ENCODE measurements at places on chromosomes 7 and 10. TPM values are rescaled to one million over a fixed set of nuclear protein-coding genes. Genes with fewer than 3 reads are reported as not detected.

GFRA1 gene
- 0.11 TPM for total RNA-seq

DNA sequence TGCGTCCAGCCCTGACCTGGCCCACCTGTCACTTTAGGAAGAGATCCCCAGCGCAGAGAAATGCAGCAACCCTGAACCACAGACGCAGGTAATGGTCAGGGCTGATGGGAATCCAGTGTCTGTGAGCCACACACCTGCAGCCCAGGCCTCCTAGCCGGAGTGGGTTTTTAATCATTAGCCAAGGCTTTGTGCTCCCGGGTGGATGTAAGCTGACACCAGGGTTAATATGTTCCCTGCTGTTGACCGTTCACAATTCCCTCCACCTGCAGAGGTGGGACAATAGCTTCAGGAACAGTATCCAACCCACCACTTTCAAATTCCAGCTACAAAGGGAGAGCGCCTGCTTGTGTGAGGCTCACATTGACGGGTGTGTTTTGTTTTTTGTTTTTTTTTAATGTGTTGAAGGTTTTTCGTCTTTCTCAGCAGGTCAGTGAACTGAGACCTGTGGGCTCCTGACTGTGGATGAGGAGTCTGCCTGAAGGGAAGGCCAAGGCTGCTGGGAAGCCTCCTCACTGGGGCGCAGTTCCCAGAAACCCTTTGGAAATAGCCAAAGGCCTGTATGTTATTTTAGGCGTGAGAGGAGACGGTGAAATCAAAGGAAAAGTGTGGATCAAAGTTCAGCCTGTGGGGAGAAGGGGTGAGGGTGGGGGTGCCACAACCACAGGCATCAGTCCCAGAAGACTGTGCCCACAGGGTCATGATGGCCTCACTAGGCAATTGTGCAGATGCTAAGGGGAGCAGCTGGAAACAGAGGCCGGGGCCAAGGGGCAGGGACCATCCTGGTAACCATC is 111.1 kb downstream of the TNS3 start:
- no peak for DNase-seq

GRCh38 chr7:45665172-45665571 is 91.0 kb downstream of the ADCY1 start:
- DNase-seq: no peak

DNA sequence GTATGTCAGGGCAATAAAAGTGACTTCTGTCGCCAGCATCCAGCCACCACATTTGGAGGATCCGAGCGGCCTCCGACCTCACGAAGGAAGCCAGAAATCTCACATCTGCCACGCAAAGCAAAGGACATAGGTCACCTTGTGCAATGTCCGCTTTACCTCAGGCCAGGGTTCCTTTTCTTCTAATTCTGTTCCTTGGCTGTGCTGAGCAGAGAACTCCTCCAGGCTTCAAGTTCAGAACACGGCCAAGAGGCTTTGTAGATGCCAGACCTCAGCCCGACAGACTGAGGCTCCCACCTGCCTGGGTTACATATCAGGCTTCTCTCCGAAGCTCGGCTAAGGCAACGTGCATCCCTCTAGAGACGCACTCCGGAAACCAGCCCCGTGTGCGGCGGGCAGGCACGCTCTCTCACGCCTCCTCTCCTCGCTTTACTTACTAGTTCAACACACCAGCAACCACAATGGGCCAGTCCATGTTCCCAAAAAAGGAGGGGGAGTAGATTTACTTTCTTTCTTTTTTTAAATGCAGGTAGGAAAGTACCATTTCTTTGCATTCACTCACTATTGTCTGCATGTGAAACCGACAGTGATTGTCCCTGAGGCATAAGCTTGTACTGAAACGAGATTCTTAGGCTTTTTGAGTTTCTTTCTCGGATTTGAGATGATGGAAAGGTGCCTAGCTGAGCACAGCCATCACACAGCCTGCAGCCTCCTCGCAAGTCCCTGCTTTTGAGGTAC is 122.4 kb upstream of the AFAP1L2 start:
- peak; percentile 71 for DNase-seq

MOSPD3 gene
- total RNA-seq: 38.8 TPM

ITIH5 gene
- total RNA-seq: not detected

ANKRD61 gene
- not detected for total RNA-seq
